CD4-positive, alpha-beta T cell treated with Interleukin-6 at 100 ng/mL for 8 hours (primary cell): ENCODE measurements at places on chromosomes 1 and 21.
A peak's percentile ranks its signal among the peaks of the same experiment; 100 is the strongest.

DNA sequence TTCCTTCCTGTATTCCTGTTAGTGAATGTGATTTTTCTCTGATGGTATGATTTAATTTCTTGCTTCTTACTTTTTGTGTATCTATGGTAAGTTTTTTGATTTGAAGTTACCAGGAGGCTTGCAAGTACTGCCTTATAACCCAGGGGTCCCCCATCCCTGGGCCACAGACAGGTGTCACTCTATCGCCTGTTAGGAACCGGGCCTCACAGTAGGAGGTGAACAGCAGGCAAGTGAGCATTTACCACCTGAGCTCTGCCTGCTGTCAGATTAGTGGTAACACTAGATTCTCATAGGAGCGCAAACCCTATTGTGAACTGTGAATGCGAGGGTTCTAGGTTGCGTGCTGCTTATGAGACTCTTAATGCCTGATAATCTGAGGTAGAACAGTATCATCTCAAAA is 143.3 kb downstream of the RPS6KC1 start:
- DNase-seq: no peak

- DNase-seq: no peak
These were observed 54.9 kb downstream of the RGL1 start for GRCh38 chr1:183859831-183860230.

DNA sequence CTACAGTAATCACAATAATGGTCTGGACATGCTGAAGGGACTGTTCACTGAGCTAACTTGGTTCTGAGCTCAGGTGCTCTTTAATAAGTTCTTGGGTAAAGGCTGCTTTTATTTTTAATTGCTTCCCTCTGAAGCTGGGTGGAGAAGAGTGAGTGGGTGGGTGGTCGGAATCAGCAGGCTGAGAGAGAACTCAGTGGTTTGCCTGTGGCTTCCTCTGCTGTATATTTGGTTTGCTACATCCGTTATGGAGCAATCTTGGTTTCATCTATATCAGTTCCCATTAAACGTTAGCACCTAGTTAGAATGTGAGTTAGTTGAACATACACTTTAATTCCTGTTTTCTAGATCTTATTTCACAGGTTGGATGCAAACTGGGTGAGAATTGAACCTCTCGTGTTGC is 23.3 kb downstream of the CNIH4 start:
- DNase-seq: peak; percentile 58

DNA sequence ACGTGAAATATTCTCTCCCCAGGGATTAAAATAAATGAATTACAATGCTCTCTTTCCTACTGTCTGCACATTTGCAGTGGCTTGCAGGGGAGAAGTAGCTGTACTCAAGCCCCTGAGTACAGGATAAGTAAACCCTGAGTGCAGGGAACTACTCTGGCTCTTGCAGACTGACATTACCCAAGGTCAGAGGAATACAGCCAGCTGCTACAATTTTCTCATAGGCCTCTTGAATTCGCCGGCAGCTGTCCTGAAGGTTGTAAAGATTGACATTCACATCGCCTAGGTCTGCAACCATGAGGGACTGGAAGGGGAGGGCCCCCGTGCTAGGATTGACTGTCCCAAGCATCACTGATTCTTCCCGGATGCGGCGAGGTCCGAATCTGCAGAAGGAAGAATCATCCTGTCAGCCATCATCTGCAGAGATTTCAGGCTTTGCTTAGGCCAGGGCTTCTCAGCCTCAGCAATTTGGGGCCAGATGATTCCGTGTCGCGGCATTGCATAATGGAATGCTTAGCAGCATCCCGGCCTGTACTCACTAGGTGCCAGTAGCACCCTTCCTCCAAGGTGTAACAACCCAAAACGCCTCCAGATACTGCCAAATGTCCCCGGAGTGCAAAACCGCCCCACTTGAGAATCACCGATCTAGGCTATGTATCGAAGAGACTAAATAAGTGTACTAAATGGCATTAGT is 1.7 kb downstream of the AGMAT start:
- no peak for DNase-seq

GRCh38 chr1:35832276-35832905 is 24.6 kb downstream of the AGO4 start:
- DNase-seq: no peak
